ENCODE measurements at places on chromosomes 12 and 14.

DNA sequence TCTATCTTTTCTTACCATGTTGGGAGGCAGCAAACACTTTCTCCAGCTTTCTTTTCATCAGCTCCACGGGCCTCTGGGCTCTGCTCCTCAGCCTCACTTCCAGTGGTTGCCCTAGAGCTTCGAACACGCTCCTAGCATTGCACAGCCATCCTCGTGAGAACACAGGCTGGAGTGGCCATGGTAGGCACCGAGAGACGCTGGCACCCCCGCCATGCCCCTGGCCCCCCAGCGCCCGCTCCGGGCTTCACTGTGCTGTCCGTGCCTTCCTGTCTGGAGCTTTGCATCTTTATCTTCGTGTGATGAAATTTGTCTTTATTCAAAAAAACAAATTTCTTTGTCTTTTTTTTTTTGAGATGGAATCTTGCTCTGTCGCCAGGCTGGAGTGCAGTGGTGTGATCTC is 352.2 kb downstream of the TMEM121 start:
- DNase-seq: no peak

DNA sequence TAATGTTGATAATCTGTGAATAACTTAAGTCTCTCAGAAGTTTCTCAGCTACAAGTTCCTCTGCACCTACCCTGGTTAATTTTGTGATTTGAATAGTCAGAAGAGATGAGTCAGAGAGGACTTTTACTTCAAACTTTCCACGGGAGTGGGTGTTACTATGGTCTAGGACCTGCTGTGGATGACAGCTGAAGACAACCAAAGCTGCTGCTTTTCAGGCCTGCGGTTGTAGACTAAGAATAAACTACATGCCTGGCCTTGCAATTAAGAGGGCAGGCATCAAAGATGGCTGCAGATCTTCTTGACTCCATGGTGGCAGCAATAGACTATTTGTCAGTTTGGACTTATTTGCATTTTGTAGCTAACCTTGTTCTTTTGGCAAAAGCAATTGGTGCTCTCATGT is 227.1 kb upstream of the KRR1 start:
- DNase-seq: no peak

DNA sequence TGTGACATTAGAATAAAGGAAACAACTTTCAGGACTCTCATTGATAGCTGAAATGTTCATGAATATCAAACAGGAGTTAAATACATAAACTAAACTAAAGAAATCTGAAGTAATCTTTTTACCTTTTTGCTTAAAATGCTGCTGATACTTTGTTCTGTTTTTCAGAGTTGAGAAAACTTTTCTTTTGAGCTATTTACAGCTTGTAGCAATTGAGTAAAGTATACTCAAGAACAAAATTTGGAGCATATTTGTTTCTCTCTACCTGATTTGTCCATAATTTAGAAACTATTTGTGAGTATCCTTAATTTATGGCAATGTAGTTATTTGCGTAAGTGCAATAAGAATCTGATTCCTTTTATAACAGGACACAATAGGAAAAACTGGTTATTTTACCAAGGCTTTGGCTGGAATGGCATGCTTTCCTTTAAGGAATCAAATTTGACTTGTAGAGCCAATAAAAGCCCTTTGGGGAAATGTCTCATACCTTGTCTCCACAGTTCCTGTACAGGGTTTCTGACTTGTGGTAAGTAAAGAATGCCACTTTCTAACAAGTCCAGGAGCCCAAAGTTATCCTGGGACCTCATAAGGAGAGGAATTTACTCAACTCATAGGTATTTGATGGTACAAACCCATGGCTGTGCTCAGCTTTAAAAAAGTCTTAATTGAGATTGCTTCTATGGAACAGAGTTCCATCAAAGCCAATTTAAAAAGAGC is 195.7 kb downstream of the TMEM117 start:
- DNase-seq: no peak

- no peak for DNase-seq
These were observed 51.9 kb downstream of the SYNE3 start for GRCh38 chr14:95464514-95464913.

DNA sequence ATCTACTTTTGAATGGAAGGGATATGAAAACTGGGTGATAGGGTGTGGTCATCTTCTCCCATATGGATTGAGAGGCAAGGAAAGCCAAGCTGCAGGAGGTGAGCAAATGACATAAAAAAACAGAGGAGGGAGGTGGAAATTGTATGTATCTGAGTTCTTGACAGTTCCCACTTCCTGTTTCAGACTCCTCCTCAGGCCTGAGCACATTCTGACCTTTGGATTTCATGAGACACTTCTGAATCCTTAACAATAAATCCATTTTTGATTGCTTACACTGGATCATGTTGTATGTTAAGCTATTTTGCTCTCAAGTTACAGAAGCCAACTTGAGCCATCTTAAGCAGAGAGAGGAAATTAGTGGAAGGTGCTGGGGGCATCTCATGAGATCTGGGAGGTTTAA is 11.6 kb upstream of the SRSF5 start:
- no peak for DNase-seq

GRCh38 chr14:71883094-71883493 is 49.1 kb upstream of the RGS6 start:
- DNase-seq: no peak

GRCh38 chr12:75291014-75291413 is 39.1 kb downstream of the CAPS2 start:
- DNase-seq: no peak

DNA sequence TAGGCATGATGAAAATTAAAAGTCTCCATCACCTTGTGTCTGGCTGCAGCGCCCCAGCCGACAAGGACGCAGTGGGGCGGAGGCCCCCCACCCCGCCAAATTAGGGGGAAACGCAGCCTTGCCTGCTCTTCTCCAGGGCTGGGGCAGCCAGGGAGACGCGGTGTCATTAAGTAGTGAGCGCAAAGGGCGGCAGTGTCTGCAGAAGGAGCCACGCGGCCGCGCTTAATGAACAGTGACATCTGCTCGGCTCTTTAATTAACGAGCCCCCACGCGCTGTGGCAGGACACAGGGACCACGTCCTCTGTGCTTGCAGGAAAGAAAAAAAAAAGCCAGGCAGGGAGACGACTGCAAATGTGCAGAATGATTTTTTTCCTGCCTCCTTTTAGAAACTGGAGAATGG is 93.4 kb upstream of the NCOR2 start:
- DNase-seq: no peak

DNA sequence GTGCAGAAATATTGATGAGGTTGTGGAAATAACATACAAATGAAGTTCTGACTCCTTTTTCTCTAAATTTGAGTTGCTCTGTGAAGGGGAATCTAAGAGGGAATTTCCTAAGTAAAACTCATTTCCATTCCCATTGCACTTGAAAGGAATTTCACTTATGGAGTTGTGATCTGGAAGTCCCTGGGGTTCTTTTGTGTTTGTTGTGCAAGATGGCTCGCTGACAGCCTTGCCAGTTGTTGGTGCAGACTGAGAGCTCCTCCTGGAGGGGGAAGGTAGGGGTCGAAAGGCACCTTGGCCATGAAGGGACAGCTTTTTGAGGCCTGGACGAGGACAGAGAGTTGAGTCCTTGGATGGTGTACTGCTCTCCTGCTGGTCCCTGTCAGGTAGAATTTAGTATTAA is 72.0 kb downstream of the C12orf56 start:
- DNase-seq: no peak

- DNase-seq: no peak
These were observed 47.4 kb upstream of the POC1B start for GRCh38 chr12:89573051-89573810.

DNA sequence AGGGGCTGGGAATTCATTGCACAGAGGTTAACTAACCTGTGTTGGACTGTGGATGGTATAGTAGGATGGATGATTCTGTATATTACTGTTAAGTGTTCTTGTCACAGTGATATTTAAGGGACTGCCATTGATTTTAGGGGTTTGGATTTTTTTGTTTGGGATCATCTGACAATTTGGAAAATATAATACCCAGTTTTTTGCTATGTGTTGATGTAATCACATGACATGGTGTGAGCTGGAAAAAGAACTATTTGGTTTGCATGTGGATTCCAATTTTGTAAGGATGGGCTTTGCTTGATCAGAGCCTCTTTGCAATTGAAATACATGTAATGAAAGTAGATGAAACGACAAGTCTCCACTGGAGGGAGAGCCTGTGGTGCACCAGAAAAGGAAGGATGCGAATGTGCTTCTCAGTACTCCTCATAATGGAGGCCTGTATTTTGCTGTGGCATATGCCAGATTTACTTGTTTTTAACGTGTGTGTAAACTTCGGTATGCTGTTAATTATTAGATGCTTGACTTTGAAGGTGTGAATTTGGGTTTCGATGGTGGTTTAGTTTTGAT is 2.7 kb downstream of the DYRK2 start:
- no peak for DNase-seq

DNA sequence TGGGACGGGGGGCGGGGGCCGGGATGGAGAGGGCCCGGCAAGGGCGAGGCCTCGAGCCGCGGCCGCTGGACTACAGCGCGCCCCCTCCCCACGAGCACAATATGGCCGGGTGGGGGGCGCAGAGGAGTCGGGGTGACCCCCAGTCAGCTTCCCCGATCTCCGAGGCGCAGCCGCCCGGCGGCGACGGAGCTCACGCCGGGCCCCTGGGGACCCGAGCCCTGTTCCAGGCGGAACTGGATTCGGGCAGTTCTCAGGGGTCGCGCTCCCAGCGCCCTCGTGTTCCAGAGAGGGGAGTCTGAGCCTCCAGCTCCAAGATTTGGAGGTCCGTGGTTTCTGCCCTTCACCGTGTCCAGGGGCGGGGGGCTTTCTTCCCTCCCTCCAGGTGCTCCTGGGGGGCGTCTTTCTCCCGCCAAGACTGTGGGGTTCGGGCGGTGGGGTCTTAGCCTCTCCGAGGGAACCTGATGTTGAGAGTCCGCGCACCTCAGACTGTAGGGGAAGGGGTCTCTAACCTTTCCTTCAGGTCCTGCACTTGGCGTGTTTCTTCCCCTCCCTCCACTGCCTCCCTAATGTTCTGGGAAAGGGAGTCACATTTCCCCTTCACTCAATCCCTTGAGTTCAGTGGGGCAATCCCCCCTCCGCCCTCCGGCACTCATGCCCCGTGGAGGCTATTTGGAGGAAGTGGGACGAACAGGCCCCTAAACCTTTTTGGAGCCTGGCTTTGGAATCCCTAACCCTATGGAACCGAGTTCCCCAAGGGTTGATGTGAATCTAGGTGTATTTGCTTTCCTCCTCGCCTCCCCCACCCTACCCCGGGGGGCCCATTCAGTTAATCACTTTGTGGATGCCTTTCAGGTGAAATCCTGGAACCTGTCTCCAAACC is 584 bp downstream of the ACVR1B start:
- no peak for DNase-seq

- peak; percentile 29 for DNase-seq
These were observed 15.5 kb downstream of the MANSC1 start for GRCh38 chr12:12334367-12335040.

DNA sequence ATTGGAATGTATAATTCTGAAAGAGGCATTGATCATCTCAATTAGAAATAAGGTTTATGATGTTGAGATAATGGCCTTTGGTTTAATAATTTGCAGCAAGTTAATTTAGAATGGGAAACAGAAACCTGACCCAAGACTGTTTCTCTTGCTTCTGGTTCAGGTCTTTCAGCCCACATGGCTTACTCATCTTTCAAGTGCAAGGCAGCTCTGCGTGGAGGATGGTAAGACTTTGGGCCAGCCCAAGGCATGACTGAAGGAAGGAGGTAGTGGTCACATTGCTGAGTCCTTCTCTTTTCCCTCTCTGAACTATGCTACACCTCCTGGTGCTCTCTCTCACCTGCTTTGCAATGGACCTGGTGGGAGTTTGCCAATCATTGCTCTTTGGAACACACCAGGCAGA is 98.7 kb downstream of the CAND1 start:
- DNase-seq: no peak

DNA sequence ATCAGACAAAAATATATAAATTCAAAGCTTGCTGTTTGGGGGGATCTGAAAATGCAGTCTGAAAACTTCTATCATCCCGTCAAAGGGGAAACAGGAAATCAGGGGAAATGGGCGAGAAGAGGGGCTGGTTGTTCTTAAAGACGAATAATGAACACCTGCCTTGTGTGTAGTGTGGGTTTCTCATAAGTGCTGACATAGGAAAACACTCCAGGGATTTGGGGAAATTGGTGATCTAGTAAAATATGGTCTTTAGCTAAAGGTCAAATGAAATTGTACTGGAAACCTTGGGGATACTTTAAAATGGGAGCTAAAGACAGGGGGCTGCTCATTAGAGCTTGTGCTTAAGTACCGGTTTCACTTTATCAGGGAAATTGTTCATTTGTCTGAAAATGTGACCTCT is 39.6 kb upstream of the PIK3C2G start:
- DNase-seq: no peak

GRCh38 chr12:54658306-54659264 is 10.4 kb upstream of the DCD start:
- peak; percentile 9 for DNase-seq

DNA sequence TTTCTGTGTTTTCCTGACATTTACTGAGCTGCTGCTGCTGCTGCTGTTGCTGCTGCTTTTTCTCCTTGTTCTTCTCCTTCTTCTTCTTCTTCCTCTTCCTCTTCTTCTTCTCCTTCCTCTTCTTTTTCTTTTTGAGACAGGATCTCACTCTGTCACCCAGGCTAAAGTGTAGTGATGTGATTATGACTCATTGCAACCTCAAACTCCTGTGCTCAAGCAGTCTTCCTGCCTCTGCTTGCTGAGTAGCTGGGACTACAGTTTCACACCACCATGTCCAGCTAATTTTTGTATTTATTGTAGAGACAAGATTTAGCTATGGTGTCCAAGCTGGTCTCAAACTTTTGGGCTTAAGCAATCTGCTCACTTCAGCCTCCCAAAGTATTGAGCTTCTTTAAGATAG is 95.8 kb downstream of the TMTC3 start:
- no peak for DNase-seq

DNA sequence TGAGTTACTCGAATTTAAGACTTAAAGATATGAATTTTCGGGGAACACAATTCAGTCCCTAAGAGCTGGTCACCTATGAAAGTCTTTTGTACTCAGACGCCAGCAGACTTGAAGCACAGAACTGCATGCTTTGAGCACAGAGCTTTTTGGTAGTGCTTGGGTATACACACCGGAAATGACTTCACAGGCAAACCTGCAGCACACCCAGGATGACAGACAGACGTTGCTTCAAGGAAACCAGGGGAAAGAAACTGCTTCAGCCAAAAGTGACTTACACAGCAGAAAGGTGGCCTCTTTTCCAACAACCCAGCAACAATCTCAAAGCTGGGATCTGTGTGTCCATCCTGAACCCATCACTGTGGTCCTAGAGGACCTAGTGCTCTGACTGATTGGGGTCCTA is 975.1 kb downstream of the AACS start:
- DNase-seq: no peak

- no peak for DNase-seq
These were observed 324 bp upstream of the HOXC9 start for GRCh38 chr12:53999559-54000115.

- DNase-seq: no peak
These were observed 208.7 kb upstream of the BCL2L14 start for GRCh38 chr12:11861864-11862600.

- DNase-seq: no peak
These were observed 1.5 kb upstream of the HSP90B1 start for GRCh38 chr12:103928682-103929045.
